Cortex of kidney (tissue), 1 donor: ENCODE measurements at places on chromosomes 1 and 21.

DNA sequence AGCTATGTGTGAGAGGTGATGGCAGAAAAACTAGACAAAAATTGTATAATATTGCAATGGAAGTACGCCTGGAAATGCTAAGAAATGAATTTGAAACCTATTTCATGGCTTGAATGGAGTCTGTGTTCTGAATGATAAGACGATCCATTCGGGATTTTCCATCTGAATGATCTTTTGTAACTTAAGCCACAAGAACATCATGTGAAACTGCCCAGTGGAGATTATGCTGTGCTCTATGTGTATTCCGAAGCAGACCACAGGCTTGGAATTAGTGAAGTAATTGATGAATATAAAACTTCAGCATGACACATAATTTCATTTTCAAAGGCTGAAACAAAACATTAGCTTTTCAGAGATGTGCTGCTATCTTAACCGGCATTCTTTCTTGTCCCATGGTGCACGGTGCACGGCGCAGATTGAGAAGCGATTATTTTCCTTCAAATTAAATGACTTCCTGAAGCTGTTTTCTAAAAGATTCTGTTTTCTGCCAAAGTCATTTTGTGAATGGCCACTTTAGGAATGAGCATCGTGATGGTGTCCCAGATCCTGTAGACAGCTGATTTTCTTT, 652.9 kb downstream of the PLA2G4A start:
- DNase-seq: no peak

DNA sequence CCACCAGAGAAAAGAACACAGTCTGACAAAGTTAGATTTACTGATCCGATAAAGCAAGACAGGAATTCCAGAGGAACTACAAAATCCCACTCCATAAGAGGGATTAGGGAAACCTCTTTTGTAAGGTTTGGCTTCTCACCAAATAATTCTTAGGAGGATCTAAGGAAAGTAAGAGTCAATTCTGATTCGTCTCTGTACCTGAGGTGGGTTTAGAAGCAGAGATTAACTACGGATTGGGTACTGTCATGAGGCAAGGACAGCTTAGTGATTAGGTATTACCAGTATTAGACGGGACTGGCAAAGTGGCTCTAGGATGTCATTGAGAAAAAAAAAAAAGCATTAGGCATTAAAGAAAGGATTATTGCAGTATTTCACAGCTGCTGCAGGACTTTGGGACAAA, 371.7 kb upstream of the BRINP3 start:
- DNase-seq: no peak

GRCh38 chr1:76203127-76203526, 128.6 kb downstream of the ST6GALNAC3 start:
- no peak for DNase-seq

DNA sequence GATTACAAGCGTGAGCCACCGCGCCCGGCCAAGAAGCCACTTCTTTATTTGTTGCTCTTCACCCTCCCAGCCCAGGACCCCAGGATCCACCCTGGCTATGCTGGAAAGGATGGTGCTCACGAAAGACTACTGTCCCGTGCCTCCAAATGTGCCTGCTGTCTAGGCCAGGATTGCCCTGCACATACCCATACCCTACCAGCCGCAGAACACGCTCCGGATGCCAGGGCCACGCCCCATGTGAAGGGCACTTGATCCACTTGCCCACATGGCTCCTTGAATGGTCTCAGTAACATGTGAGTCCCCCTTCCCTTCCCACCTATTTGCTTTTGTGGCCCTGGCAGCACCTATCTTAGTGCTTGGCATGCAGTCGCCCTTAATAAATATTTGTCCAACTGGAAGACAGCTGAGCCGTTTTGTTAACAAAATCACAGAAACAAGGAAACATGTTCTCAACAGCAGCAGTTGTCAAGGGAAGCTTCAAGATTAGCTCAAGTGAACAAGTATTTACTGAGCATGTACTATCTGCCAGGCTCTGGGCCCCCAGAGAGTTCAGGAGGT, 13.8 kb upstream of the UBXN10 start:
- DNase-seq: no peak

DNA sequence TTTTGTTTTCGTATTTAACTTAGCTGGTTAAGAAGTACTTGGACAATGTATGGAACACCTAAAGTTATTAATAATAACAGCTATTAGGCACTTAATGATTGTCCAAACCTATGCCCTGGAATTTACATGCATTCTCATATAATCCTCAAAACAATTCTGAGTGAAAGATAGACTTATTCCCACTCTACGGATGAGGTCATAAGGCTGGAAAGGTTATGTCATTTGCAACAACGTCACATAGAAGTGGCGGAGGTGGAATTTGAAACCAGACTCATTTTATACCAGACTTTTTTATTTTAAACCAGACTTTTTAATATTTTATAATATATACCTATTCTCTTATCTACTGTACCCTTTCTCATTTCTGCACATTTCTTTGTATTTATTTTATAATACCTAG, 8.4 kb downstream of the LRRC8D start:
- DNase-seq: no peak

- DNase-seq: no peak
Measured at GRCh38 chr1:47179988-47180563, 9.8 kb downstream of the PDZK1IP1 start.

- no peak for DNase-seq
Measured at GRCh38 chr21:35036465-35037383, 12.4 kb downstream of the RUNX1 start.

DNA sequence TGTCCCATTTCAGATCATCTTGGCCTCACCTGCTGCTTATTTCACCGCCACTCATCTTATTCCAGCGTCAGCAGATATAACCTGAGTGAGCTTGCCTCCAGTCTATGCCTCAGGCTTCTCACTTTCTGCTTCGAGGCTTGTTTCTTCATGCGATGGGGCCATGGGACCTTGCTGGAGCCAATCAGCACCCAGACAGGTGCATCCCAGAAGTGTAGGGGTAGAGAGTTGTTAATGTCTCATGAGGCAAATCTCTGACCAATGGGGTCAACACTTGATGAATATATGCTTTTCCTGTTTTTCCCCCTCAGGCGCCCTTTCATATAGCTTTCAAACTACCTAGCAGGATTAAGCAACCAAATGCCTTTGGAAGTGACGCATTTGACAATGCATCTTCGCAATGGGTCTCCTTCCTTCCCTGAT, 935 bp upstream of the YIPF1 start:
- no peak for DNase-seq

DNA sequence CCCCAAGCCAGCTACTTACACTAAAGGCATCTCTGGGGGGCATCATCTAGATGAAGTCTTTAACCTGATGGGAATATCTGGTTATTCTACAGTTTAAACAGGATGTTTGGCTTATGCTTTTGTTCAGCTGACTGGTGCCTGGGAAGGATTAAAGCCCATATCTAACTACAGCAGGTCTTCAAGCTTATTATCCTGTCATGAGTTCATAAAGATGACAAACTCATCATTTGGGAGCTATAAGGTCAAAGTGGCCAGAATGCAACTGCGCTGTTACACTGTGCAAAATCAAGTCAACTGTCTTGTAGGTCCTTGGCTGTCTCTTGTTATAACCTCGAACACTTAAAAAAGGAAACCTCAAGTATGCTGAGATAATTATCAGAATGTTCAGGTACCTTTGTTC, 18.6 kb upstream of the MOB3C start:
- DNase-seq: no peak

GRCh38 chr1:47722909-47723580, 274.1 kb downstream of the TRABD2B start:
- no peak for DNase-seq
